DMS79 (cell line): ENCODE measurements at places on chromosomes 6 and 20.

DNA sequence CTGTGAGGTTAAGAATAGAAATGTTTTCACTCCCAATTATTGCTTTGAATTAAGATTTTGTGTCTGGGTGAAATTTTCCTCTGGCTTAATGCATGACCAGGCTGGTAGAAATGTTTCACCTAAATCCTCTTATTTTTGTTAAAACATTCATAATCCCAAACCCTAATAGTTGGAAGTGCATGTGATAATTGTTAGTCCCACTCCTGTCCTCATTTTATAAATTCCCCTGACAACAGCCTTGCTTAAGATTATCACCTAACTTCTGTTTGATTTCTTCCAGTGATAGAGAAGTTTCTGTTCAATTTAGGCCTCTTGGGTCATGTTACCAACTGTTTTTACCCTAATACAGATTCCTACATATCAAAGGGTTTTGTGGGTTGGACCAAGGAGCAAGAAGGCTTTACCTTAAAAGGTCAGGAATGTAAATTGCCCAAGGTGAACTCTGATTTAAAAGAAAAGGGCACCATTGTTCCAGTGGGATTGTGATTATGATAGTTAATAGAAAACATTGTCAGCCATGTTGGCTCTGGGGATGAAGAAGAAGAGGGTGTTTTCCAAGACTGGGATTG is 158.7 kb upstream of the CENPW start:
- no peak for DNase-seq

DNA sequence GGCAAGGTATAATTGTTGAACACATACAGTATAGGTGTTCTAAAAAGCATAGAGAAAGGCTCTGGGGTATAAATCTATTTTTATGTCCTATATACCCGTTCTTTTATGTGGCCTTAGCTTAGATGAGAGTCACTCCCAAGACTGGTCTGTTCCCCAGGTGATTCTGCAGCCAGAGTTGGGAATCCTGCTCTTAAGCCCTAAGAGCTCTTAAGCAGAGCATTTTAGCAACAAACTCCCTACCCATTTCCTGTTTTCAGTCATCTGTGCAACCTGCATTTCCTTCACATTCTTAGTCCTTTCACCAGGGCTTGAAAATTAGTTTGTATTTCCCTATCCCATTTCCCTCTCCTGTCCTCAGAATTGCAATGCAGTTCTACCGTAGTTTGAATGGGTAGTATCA is 166.1 kb downstream of the HS3ST5 start:
- DNase-seq = no peak

- no peak for DNase-seq
Observed at GRCh38 chr20:21509597-21510371, 4.1 kb downstream of the NKX2-2 start.

- DNase-seq = no peak
Observed at GRCh38 chr6:98343004-98343403, 491.4 kb upstream of the POU3F2 start.

- no peak for DNase-seq
Observed at GRCh38 chr6:90545448-90545847, 41.4 kb downstream of the MAP3K7 start.

- DNase-seq = no peak
Observed at GRCh38 chr6:6711031-6711785, 122.7 kb downstream of the LY86 start.

DNA sequence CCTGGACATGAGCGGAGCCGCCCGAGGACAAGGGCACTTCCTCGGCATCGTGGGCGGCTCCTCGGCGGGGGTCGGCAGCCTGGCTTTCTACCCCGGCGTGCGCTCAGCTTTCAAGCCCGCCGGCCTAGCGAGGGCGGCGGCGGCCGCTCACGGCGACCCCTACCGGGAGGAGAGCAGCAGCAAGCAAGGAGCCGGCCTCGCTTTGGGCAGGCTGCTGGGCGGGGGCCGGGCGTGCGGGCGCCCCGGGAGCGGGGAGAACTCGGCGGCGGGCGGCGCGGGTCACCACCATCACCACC is 6.7 kb downstream of the PRDM13 start:
- no peak for DNase-seq

- DNase-seq = no peak
Observed at GRCh38 chr20:59055302-59055701, 12.7 kb upstream of the PRELID3B start.

GRCh38 chr6:12886961-12887775 is 170.6 kb downstream of the PHACTR1 start:
- no peak for DNase-seq

- DNase-seq = no peak
Observed at GRCh38 chr20:57484772-57485171, 40.2 kb downstream of the CTCFL start.

- DNase-seq = no peak
Observed at GRCh38 chr6:45003387-45003786, 324.7 kb upstream of the RUNX2 start.
